Natural killer cell (primary cell): ENCODE measurements at places on chromosomes 16 and 17.
A peak's percentile ranks its signal among the peaks of the same experiment; 100 is the strongest.

DNA sequence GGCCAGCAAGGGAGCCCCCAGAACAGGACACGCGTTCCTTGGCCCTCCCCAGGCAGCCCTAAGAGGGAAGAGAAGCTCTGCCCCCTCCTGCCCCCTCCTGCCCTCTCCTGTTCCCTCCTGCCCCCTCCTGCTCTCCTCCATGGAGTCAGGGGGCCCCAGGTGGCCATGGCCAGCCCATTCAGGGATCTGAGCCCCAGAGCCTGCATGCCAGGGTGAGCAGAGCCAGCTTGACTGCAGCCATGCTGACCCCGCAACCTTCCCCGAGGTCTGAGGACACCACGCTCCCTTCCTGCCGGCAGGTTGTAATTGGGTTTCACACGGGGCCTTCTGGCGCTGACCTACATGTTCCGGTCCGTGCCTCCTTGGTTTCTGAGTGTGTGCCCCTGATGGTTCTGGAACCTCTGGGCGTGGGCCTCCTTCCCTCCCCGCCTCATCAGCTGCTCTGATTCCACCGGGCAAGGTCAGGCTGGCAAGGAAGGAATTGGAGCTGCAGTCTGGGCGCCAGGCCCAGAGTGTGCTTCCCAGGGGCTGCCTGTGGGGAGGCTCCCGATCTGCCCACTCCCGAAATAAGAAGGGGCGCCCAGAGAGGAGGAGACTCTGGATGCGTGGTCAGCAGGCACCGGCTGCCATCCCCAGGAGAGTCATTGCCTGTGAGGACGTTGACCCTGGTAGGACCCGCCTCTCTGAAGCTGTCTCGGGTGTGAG lies 23.7 kb upstream of the NPTX1 start:
- no peak overlapping the region for H3K27ac ChIP-seq
- no peaks in the 10 kb centered on the region for H3K36me3 ChIP-seq
- H3K4me1 ChIP-seq: no peaks in the 10 kb centered on the region
- peaks cover 3% of the 10 kb centered on the region for H3K27me3 ChIP-seq
- DNase-seq: no peak

DNA sequence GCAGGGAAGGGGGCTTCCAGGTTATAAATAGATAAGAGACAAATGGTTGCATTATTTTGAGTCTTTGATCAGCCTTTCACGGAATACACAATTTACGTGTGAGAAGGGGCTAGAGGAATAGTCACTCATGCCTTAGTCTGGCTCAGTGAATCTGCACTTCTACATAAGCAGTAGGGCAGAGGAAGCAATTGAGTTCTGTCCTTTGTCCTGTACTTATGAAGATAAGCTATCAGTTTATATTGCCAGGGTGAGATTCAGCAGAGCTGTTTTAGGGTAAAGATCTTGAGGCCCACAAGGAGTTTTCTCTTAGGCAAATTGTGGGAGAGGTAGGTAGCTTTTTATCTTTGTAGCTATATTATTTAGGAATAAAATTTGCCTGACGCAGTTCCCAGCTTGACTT lies 33.3 kb downstream of the TOM1L1 start:
- no peaks in the 10 kb centered on the region for H3K4me1 ChIP-seq
- H3K27me3 ChIP-seq: no peaks in the 10 kb centered on the region
- H3K36me3 ChIP-seq: no peaks in the 10 kb centered on the region
- DNase-seq: no peak
- no peak overlapping the region for H3K4me3 ChIP-seq
- H3K27ac ChIP-seq: no peak overlapping the region

DNA sequence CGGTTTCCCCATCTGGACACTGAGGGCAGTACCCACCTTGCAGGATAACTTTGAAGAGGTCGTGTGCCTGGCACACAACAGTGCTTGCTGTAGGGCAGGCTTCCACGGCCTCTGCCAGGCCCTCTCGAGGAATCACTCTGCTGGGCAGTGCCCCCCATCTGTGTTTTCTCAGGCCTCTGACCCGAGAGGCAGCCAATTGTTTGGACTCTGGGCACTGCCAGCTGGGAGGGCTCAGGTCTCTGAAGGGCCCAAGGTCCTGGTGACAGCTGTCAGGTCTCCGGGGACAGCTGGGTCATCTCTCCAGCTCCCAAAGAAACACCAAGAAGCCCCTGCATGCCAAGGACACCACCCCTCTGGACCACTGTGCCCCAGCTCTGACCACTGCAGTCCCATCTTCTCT lies 1.0 kb upstream of the RAB26 start:
- H3K27ac ChIP-seq: no peak overlapping the region
- peaks cover 5% of the 10 kb centered on the region for H3K36me3 ChIP-seq
- H3K27me3 ChIP-seq: no peaks in the 10 kb centered on the region
- no peak for DNase-seq
- H3K4me3 ChIP-seq: no peak overlapping the region
- H3K4me1 ChIP-seq: peaks cover 30% of the 10 kb centered on the region

DNA sequence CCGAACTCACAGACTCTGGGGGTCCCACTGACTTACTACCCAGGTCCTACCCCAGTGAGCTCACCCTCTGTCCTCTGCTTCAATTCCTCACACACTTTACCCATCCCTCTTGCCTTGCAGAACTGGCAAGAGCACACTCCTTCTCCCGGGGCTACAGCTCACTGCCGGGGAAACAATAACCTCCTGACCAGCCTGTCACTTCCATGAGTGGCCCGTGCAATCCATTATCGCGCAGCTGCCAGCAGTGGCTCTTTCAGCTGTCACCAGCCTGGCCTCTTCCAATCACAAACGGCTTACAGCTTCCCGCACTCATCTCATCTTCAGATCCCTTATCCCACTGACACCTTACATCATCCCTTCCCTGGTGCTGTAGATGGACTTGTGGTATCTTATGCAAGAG lies 79.5 kb downstream of the CPPED1 start:
- no peak for DNase-seq
- H3K4me3 ChIP-seq: no peak overlapping the region
- no peaks in the 10 kb centered on the region for H3K36me3 ChIP-seq
- H3K27ac ChIP-seq: no peak overlapping the region
- H3K27me3 ChIP-seq: no peaks in the 10 kb centered on the region

GRCh38 chr17:70405492-70406220 lies 236.3 kb downstream of the KCNJ2 start:
- H3K36me3 ChIP-seq: no peaks in the 10 kb centered on the region
- DNase-seq: no peak
- H3K27ac ChIP-seq: no peak overlapping the region
- no peak overlapping the region for H3K4me3 ChIP-seq
- H3K27me3 ChIP-seq: no peaks in the 10 kb centered on the region
- no peaks in the 10 kb centered on the region for H3K4me1 ChIP-seq

GRCh38 chr17:50725769-50726655 lies 6.6 kb downstream of the LUC7L3 start:
- no peak overlapping the region for H3K4me3 ChIP-seq
- H3K36me3 ChIP-seq: peaks cover 3% of the 10 kb centered on the region
- H3K27ac ChIP-seq: no peak overlapping the region
- no peaks in the 10 kb centered on the region for H3K27me3 ChIP-seq
- H3K4me1 ChIP-seq: peaks cover 38% of the 10 kb centered on the region
- DNase-seq: no peak

- no peaks in the 10 kb centered on the region for H3K36me3 ChIP-seq
- H3K27ac ChIP-seq: no peak overlapping the region
Measured at GRCh38 chr16:15857724-15858560, 1.1 kb upstream of the MYH11 start.

DNA sequence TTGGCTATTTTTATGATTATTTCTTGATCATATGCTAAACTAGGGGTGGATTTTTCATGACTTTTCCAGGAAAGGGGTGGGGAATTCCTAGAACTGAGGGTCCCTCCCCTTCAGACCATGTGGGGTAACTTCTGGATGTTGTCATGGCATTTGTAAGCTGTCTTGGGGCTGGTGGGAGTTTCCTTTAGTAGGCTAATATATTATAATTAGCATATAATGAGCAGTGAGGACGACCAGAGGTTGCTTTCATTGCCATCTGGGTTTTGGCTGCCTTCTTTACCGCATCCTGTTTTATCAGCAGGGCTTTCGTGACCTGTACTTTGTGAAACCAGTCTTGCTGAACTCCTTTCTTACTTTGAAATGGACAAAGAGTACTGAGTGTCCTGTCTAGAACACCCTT lies 40.4 kb upstream of the ABCA5 start:
- H3K36me3 ChIP-seq: no peaks in the 10 kb centered on the region
- no peaks in the 10 kb centered on the region for H3K4me1 ChIP-seq
- H3K27me3 ChIP-seq: peaks cover 4% of the 10 kb centered on the region
- no peak for DNase-seq

DNA sequence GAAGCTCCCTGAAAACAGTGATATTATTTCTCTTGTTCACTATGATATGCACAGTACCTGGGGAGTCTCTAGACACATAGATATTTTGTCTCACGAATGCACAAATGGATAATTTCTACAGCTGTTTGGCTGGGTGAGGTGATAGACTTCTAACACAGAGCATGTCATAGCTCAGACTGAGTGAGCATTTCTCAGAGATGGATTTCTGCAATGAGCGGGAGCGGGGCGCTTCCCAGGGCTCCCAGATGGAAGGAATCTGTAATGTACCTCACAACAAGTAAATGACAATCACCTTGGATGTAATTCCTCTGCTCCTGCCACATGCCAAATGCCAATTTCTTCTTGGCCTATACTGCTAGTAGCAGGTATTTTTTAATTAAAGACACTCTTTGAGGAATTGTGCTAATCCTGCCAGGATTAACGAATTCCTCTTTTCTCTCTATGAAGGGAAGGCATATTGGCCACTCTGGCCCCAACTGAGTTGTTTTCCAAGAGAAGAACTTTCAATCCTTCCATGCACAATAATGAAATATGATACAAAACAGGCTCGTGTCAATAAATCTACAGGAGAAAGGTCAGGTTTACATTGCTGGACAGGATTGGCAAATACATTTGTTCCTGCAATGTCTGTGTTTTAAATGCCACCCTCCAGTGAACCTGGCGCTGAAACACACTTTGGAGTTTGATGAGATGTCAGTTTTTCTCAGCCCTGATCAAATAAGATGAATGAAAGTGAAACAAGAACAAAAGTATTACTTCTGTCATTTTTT lies 185.3 kb downstream of the CBLN1 start:
- no peaks in the 10 kb centered on the region for H3K4me1 ChIP-seq
- DNase-seq: no peak
- no peak overlapping the region for H3K4me3 ChIP-seq
- H3K36me3 ChIP-seq: no peaks in the 10 kb centered on the region
- H3K27ac ChIP-seq: no peak overlapping the region

- H3K4me1 ChIP-seq: no peaks in the 10 kb centered on the region
- H3K27me3 ChIP-seq: no peaks in the 10 kb centered on the region
- DNase-seq: no peak
- H3K4me3 ChIP-seq: no peak overlapping the region
Measured at GRCh38 chr16:81696166-81696960, 82.7 kb upstream of the PLCG2 start.

DNA sequence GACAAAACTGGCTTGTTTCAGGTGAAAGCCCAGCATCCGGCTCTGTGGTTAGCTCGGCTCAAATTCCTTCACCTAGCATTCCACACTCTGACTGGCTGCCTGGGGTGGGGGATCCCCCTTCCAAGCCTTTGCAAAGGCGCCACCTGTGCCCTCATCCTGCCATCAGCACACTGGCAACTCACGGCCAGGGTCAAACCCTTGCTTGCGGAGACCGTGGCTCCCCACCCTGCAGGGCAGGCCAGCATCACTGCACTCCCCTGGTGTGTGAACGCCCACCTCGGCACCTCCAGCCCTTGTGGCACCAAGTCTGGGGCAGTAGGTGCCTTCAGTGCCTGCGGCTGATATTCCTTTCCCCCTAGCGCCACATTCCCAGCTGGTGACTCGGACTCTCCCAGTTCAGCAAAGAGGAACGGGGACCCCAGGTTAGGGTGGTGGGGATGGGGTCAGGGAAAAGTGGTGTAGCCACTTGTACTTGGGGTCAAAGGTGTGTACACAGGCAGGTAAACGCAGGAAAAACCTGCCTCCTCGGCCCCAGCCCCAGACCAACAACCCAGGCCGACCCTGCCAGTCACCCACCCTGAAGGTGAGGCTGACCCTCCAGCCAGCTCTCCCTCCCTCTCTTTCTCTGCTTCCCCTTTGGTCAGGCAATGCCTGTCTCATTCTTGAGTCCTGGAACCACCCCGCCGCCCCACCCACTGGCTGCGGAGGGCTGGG lies 1.1 kb downstream of the FLII start:
- H3K4me1 ChIP-seq: peaks cover 50% of the 10 kb centered on the region
- H3K36me3 ChIP-seq: peaks cover 30% of the 10 kb centered on the region
- no peaks in the 10 kb centered on the region for H3K27me3 ChIP-seq
- no peak for DNase-seq
- H3K27ac ChIP-seq: peak overlapping the region; percentile 56
